ENCODE measurements at places on chromosomes 6 and 20.
A peak's percentile ranks its signal among the peaks of the same experiment; 100 is the strongest.

GRCh38 chr6:100479179-100480035 lies 14.7 kb upstream of the SIM1 start:
- no peaks in the 10 kb centered on the region for H3K36me3 ChIP-seq
- no peak overlapping the region for H3K4me3 ChIP-seq
- peak; percentile 27 for DNase-seq
- peaks cover 15% of the 10 kb centered on the region for H3K4me1 ChIP-seq
- no peak overlapping the region for H3K27ac ChIP-seq

GRCh38 chr6:109531446-109531845 lies 48.4 kb upstream of the ZBTB24 start:
- no peaks in the 10 kb centered on the region for H3K36me3 ChIP-seq
- H3K27ac ChIP-seq: no peak overlapping the region
- H3K4me3 ChIP-seq: no peak overlapping the region
- no peak for DNase-seq
- H3K4me1 ChIP-seq: no peaks in the 10 kb centered on the region
- no peaks in the 10 kb centered on the region for H3K27me3 ChIP-seq

GRCh38 chr6:129860908-129861665 lies at the start of gene TMEM244:
TSS of gene TMEM244 (minus strand) at chr6:129861315. CDS start at chr6:129861188, 127 bp downstream.
- DNase-seq: no peak
- H3K36me3 ChIP-seq: no peaks in the 10 kb centered on the region
- H3K27ac ChIP-seq: no peak within 1 kb of the TSS
- H3K27me3 ChIP-seq: no peaks in the 10 kb centered on the region

DNA sequence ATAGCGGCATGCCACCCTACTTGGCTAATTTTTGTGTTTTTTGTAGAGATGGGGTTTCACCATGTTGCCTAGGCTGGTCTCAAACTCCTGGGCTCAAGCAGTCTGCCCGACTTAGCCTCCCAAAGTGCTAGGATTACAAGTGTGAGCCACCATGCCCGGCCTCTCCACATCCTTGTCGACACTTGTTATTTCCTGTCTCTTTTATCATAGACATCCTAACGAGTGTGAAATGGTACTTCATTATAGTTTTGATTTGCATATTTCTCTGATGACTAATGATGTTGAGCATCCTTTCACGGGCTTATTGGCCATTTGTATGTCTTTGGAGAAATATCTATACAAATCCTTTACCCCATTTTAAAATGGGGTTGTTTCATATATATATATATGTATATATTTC lies 39.0 kb upstream of the ASXL1 start:
- DNase-seq: no peak
- no peak overlapping the region for H3K4me3 ChIP-seq
- peaks cover 10% of the 10 kb centered on the region for H3K36me3 ChIP-seq

DNA sequence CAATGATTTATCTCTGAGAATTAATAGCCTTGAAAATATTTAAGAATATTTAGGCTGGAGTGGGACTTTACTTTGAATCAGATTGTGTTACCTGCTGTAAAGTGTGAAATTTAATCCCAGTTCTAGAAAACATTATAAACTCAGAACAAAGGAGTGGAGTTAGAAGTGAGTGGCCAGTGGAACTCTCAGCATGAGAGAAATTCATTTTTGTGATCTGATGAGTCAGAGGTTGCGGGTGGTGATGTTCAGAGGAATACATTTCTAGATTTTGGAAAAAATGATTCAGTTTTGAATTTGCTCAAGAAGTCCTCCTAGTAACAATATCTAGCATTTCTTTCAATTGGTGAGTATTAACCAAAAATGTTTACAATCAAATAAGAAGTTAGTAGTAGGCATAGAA lies 167.5 kb downstream of the ZFAND3 start:
- no peak overlapping the region for H3K27ac ChIP-seq
- peaks cover 39% of the 10 kb centered on the region for H3K4me1 ChIP-seq
- no peaks in the 10 kb centered on the region for H3K36me3 ChIP-seq
- no peak for DNase-seq

- peaks cover 2% of the 10 kb centered on the region for H3K27me3 ChIP-seq
- H3K27ac ChIP-seq: no peak overlapping the region
- no peak for DNase-seq
- H3K4me3 ChIP-seq: no peak overlapping the region
- H3K4me1 ChIP-seq: no peaks in the 10 kb centered on the region
Observed at GRCh38 chr20:57243480-57244220, 22.8 kb downstream of the BMP7 start.

DNA sequence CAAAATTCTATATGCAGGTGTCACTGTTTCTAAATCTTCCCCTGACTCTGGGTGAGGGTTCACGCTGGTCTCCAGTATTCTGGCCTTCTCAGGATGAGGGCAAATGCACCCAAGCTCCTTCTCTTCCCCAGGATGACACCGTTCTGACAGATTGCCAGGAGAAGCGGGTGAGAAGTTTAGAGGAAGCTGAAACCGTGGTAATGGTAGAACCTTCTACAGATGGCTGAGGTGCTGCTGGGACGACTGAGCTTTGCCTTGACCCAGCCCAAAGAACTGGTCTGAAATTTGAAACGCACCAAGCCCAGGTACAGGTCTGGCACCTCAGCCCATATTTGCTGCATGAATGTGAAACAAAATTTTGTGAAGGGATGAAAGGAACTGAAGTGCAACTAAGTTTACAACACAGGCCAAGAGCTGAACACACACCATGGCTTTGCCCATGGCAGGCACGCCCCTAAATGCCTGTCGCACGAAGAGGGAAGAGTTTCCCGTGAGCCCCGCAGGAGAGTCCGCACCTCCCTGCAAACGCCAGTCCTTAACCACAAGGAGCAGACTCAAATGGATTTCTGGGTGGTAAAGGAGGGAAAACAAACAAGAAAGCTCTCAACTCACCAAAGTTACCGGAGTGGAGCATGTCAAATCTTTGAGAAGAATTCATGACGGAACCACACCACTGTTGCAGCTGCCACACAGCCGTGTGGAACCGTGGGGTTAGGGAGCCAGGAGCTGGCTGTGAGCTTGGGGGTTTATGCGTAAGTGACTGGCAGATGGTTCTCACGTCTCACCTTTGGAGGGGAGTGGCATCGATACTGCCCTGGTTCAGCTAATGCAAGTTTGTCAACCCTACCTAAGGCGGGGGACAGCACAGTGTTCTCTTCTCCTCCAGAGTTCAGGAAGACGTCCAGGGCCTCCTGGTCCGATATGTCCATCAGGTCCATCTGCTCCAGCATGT lies 138.9 kb downstream of the DTNBP1 start:
- H3K4me1 ChIP-seq: peaks cover 15% of the 10 kb centered on the region
- H3K27me3 ChIP-seq: no peaks in the 10 kb centered on the region
- no peak overlapping the region for H3K27ac ChIP-seq
- peaks cover 6% of the 10 kb centered on the region for H3K36me3 ChIP-seq
- DNase-seq: no peak

DNA sequence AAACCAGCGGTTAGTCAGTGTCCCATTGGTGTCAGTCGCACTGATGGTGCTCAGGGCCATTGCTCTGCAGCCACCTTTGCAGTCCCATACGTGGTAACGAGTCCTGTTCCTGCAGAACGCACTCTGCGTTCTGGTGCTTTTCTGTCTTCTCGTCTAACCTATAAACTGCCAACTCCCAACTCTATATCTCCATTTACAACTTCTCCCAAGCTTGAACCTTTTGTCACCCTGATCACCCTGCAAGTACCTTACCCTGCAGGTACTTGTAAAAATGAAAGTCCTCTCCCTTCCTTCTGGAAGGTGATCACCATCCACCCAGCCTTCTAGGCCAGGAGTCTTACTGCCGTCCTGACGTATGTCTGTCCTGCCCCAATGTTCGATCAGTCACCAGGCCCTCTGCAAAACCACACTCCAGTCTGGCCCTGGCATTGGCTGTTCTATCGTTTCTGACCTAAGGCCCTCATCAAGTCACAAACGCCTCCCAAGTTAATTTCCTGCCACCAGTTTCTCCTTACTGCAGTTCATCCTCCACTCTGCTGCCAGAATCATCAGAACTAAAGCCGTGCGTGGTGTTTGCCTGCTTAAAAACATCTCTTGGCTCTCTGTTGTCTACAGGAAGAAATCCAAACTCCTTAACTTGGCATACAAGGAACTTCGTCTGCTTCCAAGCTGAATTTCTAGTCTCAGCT lies 7.9 kb downstream of the RREB1 start:
- H3K36me3 ChIP-seq: 0 out of 2 replicates have a peak, but pooled peaks cover 2% of the 10 kb centered on the region
- no peak for DNase-seq
- H3K4me1 ChIP-seq: peaks cover 71% of the 10 kb centered on the region

GRCh38 chr20:62606551-62607201 lies 35.6 kb upstream of the SLCO4A1 start:
- no peak overlapping the region for H3K4me3 ChIP-seq
- no peaks in the 10 kb centered on the region for H3K36me3 ChIP-seq
- peaks cover 37% of the 10 kb centered on the region for H3K27me3 ChIP-seq

- no peak overlapping the region for H3K4me3 ChIP-seq
- H3K36me3 ChIP-seq: no peaks in the 10 kb centered on the region
- peaks cover 39% of the 10 kb centered on the region for H3K4me1 ChIP-seq
- H3K27ac ChIP-seq: no peak overlapping the region
- no peak for DNase-seq
- H3K27me3 ChIP-seq: no peaks in the 10 kb centered on the region
Observed at GRCh38 chr6:157017861-157018260, 240.7 kb downstream of the ARID1B start.

GRCh38 chr6:72748759-72749158 lies 126.9 kb downstream of the KCNQ5 start:
- no peaks in the 10 kb centered on the region for H3K27me3 ChIP-seq
- H3K27ac ChIP-seq: no peak overlapping the region
- H3K4me1 ChIP-seq: no peaks in the 10 kb centered on the region
- H3K4me3 ChIP-seq: no peak overlapping the region

DNA sequence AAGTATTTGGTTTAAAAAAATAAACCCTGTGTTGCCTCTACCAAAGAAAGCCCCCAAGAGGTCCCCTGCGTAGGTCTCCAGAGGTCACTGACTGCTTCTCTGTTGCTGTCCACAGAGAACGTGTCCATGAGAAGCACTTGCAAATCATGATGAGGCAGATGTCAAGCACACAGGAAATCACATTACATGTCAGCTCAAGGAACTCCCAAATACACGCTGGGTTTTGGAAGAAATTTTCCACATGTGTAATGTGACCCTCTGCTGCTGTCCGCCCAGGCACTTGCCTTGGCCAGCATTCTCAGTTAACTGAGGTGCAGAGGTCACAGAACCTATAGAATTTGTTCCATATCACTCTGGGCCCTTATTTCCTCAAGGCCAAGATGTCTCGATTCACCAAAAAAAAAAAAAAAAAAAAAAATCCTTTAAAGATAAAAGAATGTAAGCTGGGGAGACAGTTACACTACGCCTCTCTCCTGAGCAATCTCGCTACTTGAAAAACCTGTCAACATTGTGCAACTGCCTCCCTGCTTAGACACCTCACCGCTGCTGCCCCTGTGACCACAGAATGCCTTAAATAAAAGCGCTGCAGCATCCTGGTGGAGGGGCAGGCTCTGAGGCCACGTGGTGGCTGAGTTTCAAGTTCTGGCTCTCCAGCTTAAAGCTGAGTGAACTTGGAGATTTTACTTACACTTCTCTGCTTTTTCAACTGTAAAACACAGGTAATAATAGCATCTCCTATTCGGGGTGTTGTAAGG lies 42.3 kb downstream of the SLC22A23 start:
- peak; percentile 80 for DNase-seq
- H3K4me3 ChIP-seq: no peak overlapping the region
- H3K4me1 ChIP-seq: peaks cover 81% of the 10 kb centered on the region
- peak overlapping the region; percentile 93 for H3K27ac ChIP-seq
- no peaks in the 10 kb centered on the region for H3K27me3 ChIP-seq

- no peaks in the 10 kb centered on the region for H3K27me3 ChIP-seq
- no peaks in the 10 kb centered on the region for H3K36me3 ChIP-seq
- no peak overlapping the region for H3K27ac ChIP-seq
- no peaks in the 10 kb centered on the region for H3K4me1 ChIP-seq
Observed at GRCh38 chr6:46465294-46466165, 25.7 kb downstream of the RCAN2 start.

DNA sequence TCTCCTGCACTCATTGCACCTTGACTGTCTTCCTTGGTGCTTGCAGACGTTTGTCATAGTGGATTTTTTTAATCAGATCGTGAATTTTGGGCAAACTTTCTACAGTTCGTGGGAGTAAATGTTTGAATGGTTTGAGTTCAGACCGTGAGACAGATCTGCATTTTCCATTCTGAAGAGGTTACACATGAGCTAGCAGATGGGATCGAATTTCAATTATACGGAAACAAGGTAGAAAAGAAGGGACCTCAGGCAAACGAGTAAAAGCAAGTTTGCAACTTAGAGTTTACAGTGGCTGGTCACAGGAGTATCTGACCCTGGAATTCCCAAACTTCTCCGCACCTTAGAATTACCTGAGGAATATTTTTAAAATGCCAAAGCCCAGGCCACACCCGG lies 17.2 kb upstream of the NCR2 start:
- no peaks in the 10 kb centered on the region for H3K36me3 ChIP-seq
- H3K4me3 ChIP-seq: peak overlapping the region; percentile 42
- H3K27ac ChIP-seq: no peak overlapping the region
- H3K27me3 ChIP-seq: no peaks in the 10 kb centered on the region
- no peak for DNase-seq
- peaks cover 35% of the 10 kb centered on the region for H3K4me1 ChIP-seq

- no peaks in the 10 kb centered on the region for H3K36me3 ChIP-seq
- no peak for DNase-seq
- H3K4me3 ChIP-seq: no peak overlapping the region
- H3K27ac ChIP-seq: no peak overlapping the region
Observed at GRCh38 chr6:159499034-159499433, 194.0 kb downstream of the SOD2 start.

GRCh38 chr20:31987744-31988143 lies 19.8 kb downstream of the XKR7 start:
- H3K27ac ChIP-seq: no peak overlapping the region

DNA sequence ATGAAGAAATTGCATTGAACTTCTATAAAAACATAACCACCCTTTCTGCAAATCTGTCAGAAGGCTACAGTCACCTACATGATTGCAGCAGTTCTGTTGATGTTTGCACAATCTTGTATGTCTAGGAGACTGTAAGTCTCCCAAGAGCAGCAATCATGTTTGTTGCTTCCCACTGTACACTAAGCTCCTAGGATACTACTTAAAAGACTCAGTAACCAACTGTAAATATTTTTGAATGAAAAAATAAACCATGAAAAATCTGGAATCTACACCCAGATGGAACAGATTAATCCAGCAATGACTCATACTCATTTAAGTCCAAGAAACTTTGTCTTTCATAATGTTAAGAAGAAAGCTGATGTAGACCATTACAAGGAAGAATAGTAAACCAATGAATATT lies 168.5 kb upstream of the ATXN1 start:
- no peak overlapping the region for H3K4me3 ChIP-seq
- H3K27me3 ChIP-seq: no peaks in the 10 kb centered on the region
- H3K4me1 ChIP-seq: no peaks in the 10 kb centered on the region
- H3K27ac ChIP-seq: no peak overlapping the region
- DNase-seq: no peak
- H3K36me3 ChIP-seq: no peaks in the 10 kb centered on the region

All from HepG2 (cell line).